Skin of body (tissue), 3 donors: ENCODE measurements at places on chromosomes 13 and 19. TPM values are rescaled to one million over a fixed set of nuclear protein-coding genes. Genes with fewer than 3 reads are reported as not detected.
A peak's percentile ranks its signal among the peaks of the same experiment; 100 is the strongest.

GRCh38 chr19:48508729-48509411, 2.8 kb downstream of the LMTK3 start:
- DNase-seq, result no peak

- DNase-seq, result no peak
These were observed 275.3 kb downstream of the COG6 start for GRCh38 chr13:39930544-39931444.

DNA sequence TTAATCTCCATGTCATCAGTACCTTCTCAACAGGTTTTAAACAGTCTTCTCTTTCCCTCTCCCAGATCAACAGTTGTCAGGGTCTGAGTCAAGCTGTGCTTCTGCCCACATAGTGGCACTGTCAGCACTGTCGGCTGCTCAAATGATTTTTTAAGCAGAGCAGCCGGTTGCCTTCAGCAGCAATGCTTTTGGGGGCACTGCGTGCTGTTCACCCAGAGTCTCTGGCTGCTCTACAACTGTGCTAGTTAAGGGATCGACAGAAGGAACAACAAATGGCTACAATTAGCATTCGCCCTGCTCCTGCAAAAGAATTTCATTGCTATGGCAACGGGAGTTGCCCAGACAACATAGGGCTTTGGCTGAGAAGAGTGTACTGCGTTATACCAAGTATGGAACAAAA, 412.9 kb downstream of the DIAPH3 start:
- peak; percentile 39 for DNase-seq

- no peak for DNase-seq
These were observed 18.0 kb downstream of the MPND start for GRCh38 chr19:4361152-4362046.

- no peak for DNase-seq
These were observed 35.4 kb downstream of the ARHGAP35 start for GRCh38 chr19:46896076-46896794.

GRCh38 chr13:99124794-99125316, 75.8 kb upstream of the UBAC2 start:
- DNase-seq, result peak; percentile 62

DNA sequence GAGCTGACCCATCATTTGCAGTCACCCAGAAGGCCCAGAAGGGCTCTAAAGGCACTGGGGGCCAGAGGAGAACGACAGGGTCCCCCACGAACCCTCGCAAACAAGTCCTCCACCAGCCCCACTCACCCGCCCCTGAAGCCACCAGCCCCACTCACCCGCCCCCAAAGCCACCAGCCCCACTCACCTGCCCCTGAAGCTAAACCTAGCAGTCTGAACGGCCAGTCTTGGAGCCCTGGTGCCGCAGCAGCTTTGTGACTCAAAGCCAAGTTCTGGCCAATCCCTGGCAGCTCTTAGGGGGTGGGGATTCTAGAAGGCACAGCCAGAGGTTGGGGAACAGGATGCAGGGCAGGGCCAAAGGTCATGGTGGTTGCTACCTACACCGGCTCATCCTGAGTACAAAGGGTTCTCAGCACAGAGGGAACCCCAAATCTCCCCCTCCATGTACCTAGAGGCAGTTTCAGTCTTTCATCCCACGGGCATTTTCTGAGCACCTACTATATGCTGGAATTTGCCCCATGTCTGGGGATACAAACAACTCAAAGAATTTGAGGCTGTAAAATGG, at the start of gene IQCN:
TSS of gene IQCN (minus strand) at position 234 of the 562 bp plus-strand sequence. CDS start 4,974 bp downstream, outside the sequence.
- DNase-seq, result peak; percentile 52

GRCh38 chr13:43355774-43356173, 332.4 kb downstream of the DNAJC15 start:
- no peak for DNase-seq

DNA sequence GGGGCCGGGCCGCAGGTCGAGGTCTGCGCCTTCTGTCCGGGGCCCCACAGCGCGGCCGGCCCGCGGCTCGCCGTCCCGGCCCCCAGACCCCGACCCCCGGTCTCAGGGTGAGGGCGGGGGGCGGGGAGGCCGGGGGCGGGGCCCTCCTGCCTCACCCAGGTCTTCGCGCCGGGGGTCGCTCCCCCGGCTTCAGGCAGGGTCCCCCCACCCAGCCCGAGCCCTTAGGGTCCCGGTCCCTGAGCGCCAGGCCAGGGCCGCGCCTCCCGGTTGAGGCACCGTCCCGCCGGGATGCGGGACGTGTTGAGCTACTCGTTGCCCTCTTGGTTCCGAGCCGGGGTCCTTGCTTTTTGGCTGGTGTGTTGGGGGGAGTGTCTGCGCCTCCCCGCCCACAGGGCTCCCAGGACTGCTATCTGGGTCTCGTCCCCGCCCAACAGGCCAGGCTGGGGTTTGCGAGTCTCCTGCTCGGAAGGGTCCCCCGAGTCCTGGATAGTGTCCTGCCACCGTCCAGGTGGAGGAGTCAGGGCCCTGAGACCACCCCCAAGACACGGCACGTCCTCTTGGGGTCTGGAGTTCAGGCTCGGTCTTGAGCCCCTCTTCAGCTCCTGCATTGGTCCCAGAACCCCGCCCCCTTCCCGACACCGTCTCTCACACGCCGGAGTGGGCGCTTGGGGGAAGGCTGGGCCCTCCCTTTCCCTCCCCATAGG, 452 bp downstream of the PIAS4 start:
- DNase-seq, result no peak

GRCh38 chr13:41596190-41596589, 138.8 kb downstream of the RGCC start:
- DNase-seq, result peak; percentile 45

DNA sequence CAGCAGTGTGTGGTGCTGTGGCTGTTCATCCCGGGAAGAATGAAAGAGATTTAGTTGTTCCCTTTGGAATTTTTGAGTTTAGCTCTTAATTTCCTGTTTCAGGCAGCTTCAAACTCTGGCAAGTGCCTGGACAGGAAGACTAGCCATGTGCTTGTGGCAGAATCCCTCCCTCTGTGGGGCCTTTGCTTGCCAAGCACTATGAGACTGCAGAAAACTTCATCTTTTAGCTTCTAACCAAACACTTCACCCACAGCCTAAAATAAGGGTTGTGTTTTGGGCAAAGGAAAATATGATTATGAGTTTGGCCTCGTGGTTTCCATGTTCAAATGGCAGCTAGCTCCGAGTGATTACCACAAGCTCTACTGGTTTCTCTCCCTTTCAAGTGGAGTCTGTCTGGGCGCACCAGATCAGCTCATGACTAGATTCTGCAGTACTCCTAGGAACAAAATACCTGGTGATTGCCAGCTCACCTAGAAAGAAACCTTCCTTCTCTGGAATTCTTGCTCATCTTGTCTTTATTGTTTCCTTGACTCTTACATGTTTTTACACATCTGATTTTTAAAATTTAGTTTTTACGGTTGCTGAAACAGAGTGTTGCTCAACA, 707.5 kb downstream of the SLITRK6 start:
- DNase-seq, result no peak

GRCh38 chr19:21910318-21910717, 74.3 kb upstream of the ZNF43 start:
- DNase-seq, result no peak

GRCh38 chr13:77544758-77545338, 9.3 kb downstream of the SCEL start:
- no peak for DNase-seq

DNA sequence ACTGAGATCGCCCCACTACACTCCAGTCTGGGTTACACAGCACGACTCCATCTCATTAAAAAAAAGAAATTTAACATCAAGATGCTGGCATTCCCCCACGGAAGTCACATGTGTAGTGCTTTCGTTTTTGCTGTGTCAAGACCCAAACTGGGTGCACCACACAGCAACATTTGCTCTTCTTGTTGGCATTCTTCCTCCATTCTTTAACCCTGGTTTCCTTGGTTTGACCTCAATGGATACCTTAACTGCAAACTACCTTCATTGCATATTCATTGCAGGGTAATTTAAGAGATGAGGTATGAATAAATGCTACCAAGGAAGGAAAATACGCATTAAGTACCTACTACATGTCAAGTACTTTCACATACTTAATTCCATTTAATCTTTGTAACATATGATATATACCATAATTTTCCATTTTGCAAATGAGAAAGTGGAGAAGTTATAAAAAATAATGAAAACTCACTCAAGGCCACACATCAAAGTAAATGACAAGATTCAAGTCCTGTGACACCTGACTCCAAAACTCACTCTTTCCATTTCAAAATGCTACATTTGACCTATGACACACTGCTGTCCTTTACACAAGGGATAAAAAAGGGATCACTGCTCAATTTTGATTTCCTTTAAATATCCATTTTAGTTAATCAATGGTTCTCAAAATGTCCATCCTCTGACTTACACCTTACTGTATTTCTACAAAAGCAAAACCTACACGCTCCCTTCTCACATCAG, 59.2 kb downstream of the STK24 start:
- no peak for DNase-seq

GRCh38 chr19:54481326-54481930, 8.3 kb upstream of the CDC42EP5 start:
- DNase-seq, result no peak

DNA sequence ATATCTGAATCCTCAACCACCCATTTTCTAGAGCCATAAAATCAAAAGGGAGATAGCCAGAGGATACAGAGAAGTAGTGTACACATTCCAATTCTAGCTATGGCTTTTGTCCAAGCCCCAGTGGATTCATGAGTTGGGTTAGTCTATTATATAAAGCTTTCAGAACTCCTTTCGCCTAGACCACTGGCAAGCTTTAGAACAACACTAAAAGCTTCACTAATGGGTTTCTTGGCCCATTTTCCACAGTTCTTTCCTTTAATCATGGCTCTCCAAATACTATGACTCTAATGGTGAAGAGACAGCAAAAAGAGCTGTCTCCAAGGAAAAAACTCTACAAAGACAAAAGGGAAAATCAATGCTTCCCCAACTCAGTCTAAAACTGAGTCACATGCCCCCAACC, 48.2 kb upstream of the SLITRK5 start:
- no peak for DNase-seq

DNA sequence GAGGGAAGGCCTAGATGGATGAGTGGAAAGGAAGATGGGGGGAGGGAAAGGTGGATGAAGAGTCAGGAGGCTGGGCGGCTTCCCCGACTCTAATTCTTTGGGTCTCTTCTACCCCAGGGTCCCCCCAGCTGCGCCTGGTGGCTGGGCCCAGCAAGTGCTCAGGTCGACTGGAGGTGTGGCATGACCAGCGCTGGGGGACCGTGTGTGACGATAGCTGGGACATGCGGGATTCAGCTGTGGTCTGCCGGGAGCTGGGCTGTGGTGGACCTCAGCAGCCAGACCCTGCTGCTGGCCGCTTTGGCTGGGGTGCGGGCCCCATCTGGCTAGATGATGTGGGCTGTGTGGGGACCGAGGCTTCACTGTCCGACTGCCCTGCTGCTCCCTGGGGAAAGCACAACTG, 9.5 kb downstream of the SSC5D start:
- no peak for DNase-seq

DNA sequence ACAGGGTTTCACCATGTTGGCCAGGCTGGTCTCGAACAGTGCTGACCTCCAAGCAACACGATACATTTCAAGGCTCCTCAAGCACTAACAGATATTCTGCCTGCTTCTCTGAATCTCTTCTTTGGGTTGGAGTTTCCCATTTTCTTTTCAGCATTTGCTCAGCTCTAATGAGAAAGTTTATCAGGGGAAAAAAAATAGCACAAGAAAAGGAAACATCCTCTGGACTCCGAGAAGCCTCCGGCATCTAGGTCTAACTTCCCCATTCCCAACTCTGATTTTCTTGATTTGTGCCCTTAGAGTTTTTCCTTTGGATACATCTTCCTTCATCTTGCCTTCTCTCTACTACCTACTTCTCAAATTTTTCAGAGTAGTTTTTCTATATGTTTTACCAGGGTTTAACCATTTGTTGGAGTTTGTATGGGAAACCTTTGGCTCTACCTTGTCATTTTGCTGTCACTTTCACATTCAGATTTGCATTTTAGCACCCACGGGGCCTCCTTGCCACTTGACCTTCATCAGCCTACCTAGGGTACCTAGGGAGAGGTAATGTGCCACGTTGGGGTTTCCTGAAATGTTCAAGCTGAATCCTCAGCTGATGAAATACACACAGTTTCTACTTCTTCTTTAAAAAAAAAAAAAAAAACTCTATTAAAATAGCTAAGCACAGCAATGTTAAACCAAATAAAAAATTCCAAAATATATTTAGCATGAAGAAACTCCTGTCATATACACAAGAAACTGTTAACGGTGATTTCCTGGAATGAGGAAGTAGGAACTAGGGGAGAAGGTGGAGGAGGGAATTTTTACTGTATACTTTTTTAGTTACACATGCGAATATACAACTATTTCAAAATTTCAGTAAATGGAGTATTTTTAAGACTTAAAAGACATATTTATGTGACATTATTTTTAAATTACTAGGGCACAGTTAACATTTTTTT, 5.1 kb upstream of the USP12 start:
- no peak for DNase-seq

DNA sequence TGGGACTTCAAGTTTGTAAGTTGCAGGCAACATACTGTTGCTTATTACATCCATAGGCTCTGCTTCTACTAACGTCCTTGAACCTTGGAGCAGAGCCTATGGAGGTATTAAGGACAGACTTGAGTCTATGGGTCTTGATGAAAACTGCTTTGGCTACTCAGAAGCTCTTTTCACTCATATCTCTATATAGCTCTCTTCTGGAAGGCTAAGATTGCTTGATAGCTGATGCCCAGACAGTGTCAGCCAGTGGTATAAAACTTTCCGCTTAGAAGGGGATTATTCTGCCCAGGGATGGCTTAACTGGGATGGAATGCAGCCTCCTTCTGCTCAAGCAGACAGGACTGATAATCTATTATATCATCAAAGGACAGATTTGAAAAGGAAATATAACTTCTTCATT, 25.6 kb upstream of the ESD start:
- DNase-seq, result no peak

- DNase-seq, result no peak
These were observed 5.2 kb downstream of the TMEM255B start for GRCh38 chr13:113763961-113764792.

DNA sequence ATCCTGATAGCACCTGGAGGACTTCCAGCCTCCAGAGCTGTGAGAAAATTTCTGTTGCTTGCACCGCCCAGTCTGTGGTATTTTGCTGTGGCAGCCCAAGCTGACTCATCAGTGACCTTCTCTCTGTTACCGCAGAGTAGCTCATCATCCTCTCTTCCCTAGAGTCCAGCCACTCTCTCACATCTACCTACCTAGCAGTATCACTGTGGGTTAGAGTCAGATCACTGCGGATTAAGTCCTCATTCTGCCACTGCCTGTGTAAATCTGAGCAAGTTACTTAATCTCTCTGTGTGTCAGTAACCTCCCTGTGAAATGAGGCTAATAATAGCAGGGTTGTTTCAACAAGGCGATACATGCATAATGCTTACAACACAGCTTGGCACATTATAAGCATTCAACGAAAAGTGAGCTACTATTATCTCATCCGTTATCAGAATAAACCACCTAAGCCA, 40.3 kb upstream of the USPL1 start:
- no peak for DNase-seq

Gene UGGT2
- 45.5 TPM for total RNA-seq

Gene FOXA3
- not detected for total RNA-seq

Gene DACH1
- 8.5 TPM for total RNA-seq

Gene RDH8
- total RNA-seq, result not detected

Gene CFAP97D2
- total RNA-seq, result not detected

Gene ZNF132
- 3.6 TPM for total RNA-seq

Gene GZMM
- 0.30 TPM for total RNA-seq

Gene ZNF556
- total RNA-seq, result 4.6 TPM

Gene ZFR2
- 0.30 TPM for total RNA-seq

Gene TBXA2R
- 1.2 TPM for total RNA-seq

Gene NKPD1
- total RNA-seq, result 4.2 TPM
